ENCODE measurements at places on chromosomes 3 and 15.

DNA sequence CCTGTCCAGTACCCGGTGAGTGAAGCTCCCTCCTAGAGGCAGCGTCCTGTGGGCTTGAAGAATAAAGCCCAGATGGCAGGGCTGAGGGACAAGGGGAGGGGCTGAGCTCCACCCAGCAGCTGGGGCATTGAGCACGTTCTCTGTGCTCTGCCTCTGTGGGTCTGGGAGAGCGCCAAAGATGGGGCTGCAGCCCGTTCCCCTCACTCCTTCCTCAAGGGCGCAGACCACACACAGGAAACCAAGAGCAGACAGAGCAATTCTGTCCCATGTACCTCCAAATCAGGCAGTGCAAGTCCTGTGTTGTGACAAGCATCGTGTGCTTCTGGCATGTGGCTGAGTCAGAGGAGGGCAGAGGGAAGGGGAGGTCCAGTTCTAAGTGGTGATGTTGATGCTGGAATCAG, 15.7 kb upstream of the KIF23 start:
- peak; percentile 5 for DNase-seq

- no peak for DNase-seq
These were observed 211.2 kb upstream of the EIF1B start for GRCh38 chr3:40098261-40098759.

- no peak for DNase-seq
These were observed 126.1 kb downstream of the CADPS start for GRCh38 chr3:62749130-62749529.

- DNase-seq = no peak
These were observed 153.2 kb downstream of the CTNNB1 start for GRCh38 chr3:41352510-41352909.

DNA sequence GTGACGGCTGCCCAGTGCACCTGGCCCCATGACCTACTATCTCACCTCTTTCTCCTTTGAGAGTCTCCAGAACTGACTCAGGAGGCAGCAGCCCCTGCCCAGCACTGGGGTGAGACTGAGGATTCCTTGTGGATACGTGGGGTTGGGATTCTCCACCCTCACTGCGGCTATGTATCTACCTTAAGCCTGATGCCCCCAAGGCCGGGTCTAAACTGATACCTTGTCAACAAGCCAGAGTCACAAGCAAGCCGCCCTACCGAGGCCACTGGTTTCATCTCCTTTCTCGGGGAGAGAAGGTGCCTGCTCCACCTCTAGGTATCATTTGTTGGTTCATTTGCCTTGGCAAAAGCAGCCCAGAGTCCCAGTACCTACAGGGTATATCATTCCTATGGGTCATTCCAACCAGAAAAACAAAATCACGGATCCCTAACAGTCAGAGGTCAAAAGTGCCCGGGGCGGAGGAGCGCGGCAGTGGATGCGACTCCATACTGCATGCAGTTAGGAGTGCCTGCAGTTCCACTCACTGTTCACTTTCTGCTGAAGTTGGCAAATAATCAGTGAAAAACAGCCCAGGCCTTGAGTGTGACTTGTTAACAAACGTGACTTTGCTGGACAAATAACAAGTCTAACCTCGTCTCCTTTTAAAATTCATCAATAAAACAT, 47.5 kb downstream of the ABTB1 start:
- DNase-seq = no peak

- DNase-seq = no peak
These were observed 51.1 kb downstream of the RARB start for GRCh38 chr3:25478964-25479726.

- no peak for DNase-seq
These were observed at the start of gene SIDT1 for GRCh38 chr3:113531826-113532697. SIDT1 (plus strand) TSS chr3:113532555; CDS start chr3:113533022, 467 bp downstream.

- no peak for DNase-seq
These were observed 24.5 kb downstream of the C15orf39 start for GRCh38 chr15:75225951-75226732.

GRCh38 chr15:35626571-35627318, 80.8 kb upstream of the DPH6 start:
- DNase-seq = no peak

GRCh38 chr15:95319242-95319641, 1011.3 kb upstream of the NR2F2 start:
- DNase-seq = no peak

DNA sequence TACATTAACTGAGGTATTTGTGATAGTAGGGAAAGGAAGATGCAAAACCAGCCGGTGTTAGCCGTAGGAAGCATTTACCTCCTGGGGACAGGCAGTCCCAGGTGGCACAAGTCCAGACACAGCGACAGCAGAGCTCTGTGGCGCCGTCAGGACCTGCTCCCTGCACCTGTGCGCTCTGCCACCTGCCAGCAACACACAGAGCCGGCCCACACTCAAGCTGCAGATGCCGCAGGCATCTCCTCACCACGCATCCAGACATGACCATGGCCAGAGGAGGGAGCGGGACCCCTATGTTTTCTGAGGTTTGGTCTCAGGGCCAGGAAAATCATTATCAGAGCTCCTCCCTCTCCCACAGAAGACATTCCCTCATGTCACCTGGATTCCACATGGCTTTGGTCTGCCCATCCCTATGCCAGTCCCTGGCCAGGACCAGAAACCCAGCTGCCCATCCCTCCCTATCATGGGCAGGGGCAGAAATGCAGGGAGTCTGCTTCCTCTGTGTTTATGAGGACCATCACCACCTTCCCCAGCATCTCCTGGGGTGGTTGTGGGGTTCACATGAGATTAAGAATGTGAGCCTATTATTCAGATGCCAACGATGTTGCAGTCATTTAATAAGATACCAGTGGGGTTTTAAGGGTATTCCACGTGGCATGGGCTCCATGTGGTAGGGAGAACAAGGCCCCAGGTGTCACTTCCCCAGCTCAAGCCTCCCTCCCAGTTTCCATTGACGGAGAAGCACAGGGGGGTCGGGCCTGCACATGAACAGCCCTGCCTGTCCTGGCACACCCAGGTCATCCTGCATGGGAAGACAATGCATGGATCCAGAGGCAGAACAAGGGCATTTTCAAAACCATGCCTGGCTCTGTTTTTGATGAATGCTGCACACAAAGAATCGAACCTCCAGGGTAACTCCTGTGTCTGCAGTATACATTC, 251.1 kb downstream of the OCA2 start:
- no peak for DNase-seq

DNA sequence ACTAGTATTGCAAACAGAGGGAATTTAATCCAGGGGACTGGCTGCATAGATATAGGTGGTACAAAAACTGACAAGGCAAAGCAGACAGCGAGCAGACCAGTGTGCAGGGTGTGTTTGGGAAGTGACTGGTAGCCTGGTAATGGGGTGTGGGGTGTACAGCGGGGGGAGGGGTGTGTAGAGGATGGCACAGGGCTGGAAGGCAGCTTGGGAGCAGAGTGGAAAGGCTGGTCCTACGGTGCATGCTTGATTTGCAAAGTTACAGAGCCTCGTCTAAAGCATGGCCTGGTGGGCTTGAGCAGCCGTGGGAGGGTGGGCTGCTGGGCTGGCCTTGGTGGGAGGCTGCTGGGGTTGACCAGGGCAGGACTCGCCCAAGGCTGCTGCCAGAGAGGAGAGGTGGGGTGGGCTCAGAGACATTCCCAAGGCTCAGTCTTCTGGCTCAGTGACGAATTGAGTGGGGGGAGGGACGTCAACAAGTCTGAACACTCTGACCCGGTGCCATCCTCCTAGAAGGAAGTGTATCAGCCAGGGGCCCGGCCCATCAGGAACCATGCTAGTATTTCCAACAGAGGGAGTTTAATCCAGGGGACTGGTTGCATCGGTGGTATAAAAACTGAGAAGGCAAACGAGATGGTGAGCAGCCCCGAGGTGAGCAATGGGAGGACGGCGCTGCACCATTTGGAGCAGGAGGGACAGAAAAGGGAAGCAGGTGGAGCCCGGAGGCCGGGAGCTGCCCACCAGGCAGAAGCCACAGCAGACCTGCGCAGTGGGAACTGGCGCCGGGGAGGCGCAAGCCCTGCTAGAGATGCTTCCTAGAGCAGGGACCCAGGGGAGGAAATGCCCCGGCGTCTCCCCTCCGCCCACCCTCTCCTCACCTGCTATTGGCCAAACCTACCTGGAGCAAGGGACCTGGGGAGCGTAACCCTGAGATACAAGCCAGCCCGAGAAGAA, 29.2 kb downstream of the CPN2 start:
- no peak for DNase-seq

- DNase-seq = no peak
These were observed 13.4 kb upstream of the ZNF639 start for GRCh38 chr3:179309225-179310078.

DNA sequence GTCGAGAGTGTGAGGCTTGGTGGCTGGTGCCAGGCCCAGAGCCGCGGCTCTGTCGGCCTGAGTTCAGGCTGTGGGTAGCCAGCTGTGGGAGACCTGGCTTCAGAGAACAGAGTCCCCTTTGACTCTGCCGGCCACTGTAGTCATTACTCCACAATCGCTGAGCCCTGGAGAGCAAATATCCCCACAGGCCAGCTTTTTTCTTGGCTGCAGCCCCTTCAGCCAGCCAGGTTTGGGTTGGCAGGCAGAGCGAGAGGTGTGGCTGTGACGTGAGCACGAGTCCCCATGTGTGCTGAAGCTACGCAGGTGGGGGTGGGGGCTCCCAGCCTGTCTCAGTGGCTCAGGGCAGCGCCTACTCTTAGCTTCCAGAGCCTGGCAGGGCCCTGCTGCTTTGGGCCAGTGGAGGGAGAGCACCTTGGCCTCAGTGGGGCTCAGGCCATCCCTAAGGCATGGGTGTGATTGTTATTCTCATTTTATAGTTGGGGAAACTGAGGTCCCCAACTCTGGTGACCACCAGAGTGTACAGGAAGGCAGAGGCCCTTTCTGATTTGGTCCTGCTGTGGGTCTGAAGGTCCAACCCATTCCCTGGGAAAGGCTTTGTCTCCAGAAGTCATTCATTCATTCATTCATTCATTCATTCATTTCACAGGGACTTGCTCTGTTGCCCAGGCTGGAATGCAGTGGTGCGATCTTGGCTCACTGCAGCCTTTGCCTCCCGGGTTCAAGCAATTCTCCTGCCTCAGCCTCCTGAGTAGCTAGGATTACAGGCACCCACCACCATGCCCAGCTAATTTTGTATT, 45.7 kb upstream of the LCTL start:
- DNase-seq = no peak

- no peak for DNase-seq
These were observed 29.6 kb downstream of the KIF7 start for GRCh38 chr15:89625716-89626115.

- DNase-seq = no peak
These were observed 77.4 kb downstream of the FLNB start for GRCh38 chr3:58085616-58086015.

Data from T1000 (cell line).